ENCODE measurements at places on chromosomes 2 and 18. TPM values are rescaled to one million over a fixed set of nuclear protein-coding genes. Genes with fewer than 3 reads are reported as not detected.
A peak's percentile ranks its signal among the peaks of the same experiment; 100 is the strongest.

DNA sequence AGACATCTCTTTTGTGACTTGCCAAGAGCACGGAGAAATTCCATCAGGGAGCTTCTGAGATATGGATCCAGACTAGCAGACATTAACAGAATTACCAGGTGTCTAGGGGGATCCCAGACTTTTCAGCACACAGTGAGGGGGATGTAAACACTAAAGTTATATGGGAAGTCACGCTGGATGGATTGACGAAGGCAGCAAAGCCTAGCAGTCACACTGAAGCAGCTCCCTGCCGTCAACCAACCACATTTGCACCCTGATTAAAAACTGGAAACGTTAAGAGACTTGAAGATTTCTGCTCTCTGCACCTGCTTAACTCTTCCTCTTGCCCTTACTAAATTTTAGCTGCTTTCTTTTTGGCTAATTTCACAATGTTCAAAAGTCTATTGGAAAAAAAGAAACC, 62.5 kb upstream of the BCL2L11 start:
- H3K4me3 ChIP-seq, result no peak overlapping the region
- no peak for DNase-seq
- H3K27me3 ChIP-seq, result no peaks in the 10 kb centered on the region
- no peak overlapping the region for H3K27ac ChIP-seq
- H3K36me3 ChIP-seq, result no peaks in the 10 kb centered on the region

Gene EGR4
- 0.37 TPM for total RNA-seq

Gene UGT1A3
- not detected for total RNA-seq

GRCh38 chr2:170140561-170140960, 37.4 kb upstream of the MYO3B start:
- no peak for DNase-seq
- no peaks in the 10 kb centered on the region for H3K27me3 ChIP-seq
- no peak overlapping the region for H3K27ac ChIP-seq
- H3K4me3 ChIP-seq, result no peak overlapping the region

Gene CHRNA1
- not detected for total RNA-seq

Gene SSB
- total RNA-seq, result 117 TPM

- no peak for DNase-seq
- H3K27me3 ChIP-seq, result no peaks in the 10 kb centered on the region
- H3K4me1 ChIP-seq, result no peaks in the 10 kb centered on the region
- H3K27ac ChIP-seq, result no peak overlapping the region
- H3K4me3 ChIP-seq, result no peak overlapping the region
Observed at GRCh38 chr18:35303610-35304009, 13.6 kb upstream of the ZSCAN30 start.

GRCh38 chr2:71275939-71276310, 49.0 kb upstream of the PAIP2B start:
- no peak for DNase-seq
- H3K36me3 ChIP-seq, result no peaks in the 10 kb centered on the region
- no peaks in the 10 kb centered on the region for H3K27me3 ChIP-seq
- H3K27ac ChIP-seq, result peak overlapping the region; percentile 21
- peaks cover 25% of the 10 kb centered on the region for H3K4me1 ChIP-seq

Data from HCT116 (cell line).